ENCODE measurements at places on chromosomes 13 and 19. TPM values are rescaled to one million over a fixed set of nuclear protein-coding genes. Genes with fewer than 3 reads are reported as not detected.

KCNRG gene
- total RNA-seq: 2.6 TPM

FPR2 gene
- not detected for total RNA-seq

CACNA1A gene
- total RNA-seq: 0.32 TPM

ADGRE2 gene
- 0.43 TPM for total RNA-seq

PSG11 gene
- not detected for total RNA-seq

MED26 gene
- 5.2 TPM for total RNA-seq

SLC10A2 gene
- not detected for total RNA-seq

PROZ gene
- not detected for total RNA-seq

URAD gene
- total RNA-seq: not detected

SKA3 gene
- total RNA-seq: 12.9 TPM

HRC gene
- total RNA-seq: not detected

Measured in fibroblast of villous mesenchyme (primary cell).